ENCODE measurements at places on chromosomes 2 and 18. TPM values are rescaled to one million over a fixed set of nuclear protein-coding genes. Genes with fewer than 3 reads are reported as not detected.

The PLCD4 gene
- 0.56 TPM for total RNA-seq

GRCh38 chr2:56224316-56224715, 40.5 kb downstream of the CCDC85A start:
- no peak for DNase-seq

The SDC1 gene
- 1.2 TPM for total RNA-seq

DNA sequence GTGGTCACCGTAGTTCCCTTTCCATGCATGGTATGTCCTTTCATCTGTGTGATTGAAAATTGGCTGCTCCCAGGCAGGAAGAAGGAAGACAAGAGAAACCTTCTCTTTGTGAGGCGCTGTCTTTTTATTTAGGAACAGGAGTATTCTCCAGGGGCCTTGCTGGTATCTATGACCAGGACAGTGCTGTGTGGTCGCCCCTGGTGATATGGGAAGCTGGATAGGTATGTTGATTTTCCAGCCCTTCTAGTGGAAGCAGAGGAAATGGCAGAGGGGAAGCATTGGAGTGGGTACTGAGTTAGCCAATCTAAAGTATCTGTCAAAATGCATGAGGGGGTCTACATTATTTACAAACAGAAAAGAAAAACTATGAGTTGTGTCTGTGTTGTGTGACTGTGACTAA, 226.6 kb downstream of the MTX2 start:
- DNase-seq, result no peak

The SCYGR4 gene
- 0.84 TPM for total RNA-seq

DNA sequence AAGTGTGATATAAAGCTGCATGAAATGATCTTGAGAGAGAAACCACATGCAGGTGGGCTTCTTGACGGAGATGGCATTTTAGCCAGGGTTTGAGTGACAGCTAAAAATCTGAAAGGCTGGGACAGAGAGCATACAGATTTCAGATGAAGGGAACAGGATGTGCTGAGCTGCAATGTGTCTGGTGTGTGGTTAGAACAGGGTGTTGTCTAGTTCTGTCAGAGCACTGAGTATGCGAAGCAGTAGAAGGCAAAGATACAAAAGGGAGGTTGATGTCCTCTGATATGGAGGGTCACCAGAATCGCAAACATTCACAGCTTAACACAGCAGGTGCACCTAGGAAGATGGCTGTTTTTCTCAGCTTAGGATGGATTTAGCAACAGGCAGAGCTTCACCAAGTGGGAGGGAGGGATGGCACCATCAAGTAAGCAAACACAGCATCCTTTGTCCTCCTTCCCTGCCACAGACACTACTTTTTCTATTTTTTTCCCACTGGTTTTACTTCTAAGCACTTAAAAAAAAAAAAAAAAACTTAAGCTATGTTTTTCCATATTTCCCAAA, 182.5 kb downstream of the TMX3 start:
- no peak for DNase-seq

DNA sequence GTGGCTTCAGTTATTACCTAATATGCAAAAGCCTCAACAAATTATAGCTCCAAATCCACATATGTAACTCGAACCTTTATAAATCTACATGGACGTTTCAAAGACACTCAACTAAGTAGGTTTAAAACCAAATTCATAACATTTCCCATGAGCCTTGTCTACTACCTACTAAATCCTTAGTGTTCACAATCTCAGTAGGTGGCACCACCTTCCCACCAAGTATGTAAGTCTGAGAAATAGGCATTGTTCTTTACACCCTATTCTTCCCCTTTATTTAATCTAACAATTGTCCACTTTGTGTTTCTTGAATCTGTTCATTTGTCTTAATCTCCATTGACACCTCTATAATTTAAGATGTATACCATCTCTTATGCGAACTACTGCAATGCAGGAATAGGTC, 4.6 kb downstream of the PIGN start:
- DNase-seq, result no peak

DNA sequence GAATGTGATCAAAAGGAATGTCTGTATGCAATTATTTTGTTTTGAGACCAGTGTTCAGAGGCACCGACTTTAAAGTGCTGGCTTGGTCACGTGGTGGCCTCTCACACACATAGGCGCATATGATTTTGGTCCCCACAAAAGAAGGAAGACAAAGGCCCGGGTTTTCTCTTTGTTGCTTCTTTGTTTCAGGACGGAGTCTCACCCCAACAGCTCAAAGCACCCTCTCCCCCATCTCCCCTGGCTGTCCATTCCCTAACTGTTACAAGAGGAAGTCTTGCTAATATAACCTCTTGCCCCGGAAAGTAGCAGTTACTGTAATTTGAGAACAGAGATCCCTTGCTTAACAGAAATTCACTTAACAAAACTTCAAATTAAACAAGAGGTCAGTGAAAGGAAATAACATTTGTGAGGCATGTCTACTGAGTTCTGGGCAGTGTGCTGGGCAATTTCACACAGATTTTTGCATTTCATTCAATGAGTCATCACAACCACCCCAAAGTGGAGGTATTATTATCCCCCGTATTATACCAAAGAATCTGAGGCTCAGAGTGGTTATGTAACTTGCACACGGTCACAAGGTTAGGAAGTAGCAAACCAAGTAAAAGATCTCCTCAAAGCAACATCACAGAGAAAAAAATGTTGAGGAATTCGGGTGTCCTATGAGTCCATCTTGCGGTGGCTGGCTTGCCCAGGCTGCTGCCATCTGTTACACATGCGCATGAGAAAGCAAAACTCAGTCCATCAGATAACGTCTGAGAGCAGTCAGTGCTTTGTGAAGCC, 75.8 kb downstream of the SDC1 start:
- no peak for DNase-seq

GRCh38 chr18:67261931-67262552, 254.5 kb downstream of the DSEL start:
- no peak for DNase-seq

- DNase-seq, result no peak
These were observed 23.0 kb upstream of the ODC1 start for GRCh38 chr2:10471046-10471571.

GRCh38 chr18:58576638-58577251, 52.1 kb downstream of the ALPK2 start:
- no peak for DNase-seq

- DNase-seq, result no peak
These were observed 89.5 kb upstream of the RBMS1 start for GRCh38 chr2:160583146-160583535.

DNA sequence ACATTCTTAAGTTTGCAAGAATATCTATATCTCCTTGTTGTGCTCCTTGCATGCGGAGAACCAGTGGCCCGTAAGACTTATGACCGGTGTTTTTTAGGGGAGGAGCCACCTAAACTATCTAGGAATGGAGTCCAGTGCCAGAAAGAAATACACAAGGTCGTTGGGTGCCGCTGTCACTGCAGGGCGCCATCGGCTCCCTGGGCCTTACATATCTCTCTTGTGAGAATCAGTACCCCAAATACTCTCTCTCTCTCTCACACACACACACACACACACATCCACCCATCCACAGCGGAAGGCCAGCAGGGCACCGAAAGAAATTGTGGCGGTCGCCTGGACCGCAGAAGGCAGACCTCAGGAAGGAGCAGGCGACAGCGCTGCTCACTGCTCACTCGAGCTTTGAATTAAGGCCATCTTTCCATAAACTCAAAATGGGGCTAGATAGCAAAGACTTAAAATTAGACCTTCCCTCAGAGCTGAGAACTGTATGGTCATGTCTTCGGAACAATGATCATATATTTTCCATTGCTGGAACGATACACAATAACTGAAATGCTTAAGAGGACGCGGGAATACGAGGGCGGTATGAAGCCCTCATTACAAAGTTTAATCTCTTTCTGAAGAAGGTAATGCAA, 10.4 kb downstream of the NR4A2 start:
- no peak for DNase-seq

- DNase-seq, result no peak
These were observed 551.7 kb downstream of the SATB2 start for GRCh38 chr2:198905881-198906612.

GRCh38 chr2:79887747-79888374, 375.0 kb downstream of the CTNNA2 start:
- DNase-seq, result no peak

The EPAS1 gene
- 379 TPM for total RNA-seq

DNA sequence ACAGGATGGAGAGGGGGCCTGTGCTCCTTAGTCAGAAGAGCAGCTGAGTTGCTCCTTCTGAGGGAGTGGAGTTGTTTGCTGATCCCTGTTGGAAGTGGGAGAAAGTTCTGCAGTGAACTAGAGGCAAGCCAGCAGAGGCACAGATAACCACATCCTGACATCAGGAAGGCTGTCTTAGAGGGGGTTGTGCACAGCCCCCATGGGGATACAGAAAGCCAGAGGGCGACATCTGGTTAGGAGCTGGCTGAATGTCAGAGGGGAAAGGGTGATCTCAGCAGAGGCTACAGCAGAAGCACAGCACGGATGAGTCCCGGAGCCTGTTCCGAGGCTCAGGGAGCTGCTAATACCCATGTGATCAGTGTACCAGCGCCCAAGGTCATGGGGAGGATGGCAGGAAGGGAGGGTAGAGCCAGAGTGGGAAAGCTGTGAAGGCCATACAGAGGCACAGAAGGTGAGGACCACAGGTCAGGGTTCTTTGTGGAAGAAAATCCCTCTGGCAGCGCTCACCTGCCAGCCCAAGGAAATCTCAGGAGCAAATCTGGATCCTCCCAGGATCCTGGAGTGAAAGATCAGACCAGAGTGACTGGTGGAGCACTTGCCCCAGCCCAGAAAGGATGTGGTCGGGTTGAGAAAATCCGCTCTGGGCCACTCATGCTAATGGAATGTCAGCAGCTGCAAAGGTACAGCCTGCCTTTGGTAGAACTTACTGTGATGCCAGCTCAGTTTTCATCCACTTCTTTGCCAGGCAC, 111.8 kb downstream of the STPG4 start:
- no peak for DNase-seq

- no peak for DNase-seq
These were observed 319.8 kb downstream of the TDRD15 start for GRCh38 chr2:21443494-21444105.

The ATG16L1 gene
- 33.7 TPM for total RNA-seq

The ZC3H6 gene
- 5.9 TPM for total RNA-seq

The MERTK gene
- 63.0 TPM for total RNA-seq

DNA sequence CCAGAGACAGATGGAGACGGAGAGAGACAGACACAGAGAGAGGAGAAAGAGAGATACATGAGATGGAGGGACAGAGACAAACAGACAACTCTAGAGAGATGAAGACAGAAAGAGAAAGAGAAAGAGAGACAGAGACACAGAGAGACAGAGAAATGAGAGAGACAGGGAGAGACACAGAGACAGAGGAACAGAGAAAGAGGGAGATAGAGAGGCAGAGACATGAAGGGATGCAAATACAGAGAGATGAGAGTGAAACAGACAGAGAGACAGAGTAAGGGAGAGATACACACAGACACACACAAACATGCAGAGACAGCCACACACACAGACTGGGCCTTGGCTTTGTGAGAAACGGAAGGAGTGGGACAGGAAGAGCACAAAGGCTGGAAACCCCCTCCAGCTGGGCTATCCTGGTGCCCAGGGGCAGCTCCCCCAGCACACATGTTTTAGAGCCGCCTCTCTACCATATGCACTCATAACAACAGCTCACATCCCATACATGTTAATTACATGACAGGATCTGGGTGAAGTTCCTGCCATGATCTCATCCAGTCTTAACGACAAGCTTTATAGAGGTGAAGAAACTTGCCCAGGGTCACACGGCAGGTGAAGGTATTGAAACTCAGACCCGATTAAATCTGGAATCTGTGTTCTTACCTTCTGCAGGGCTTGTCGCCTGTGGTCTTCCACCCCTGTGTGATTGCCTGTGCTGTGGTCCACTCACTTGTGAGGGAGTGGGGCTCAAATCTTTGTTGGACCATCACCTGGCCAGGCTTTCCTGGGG, 32.4 kb downstream of the IL18R1 start:
- DNase-seq, result no peak

- no peak for DNase-seq
These were observed 61.4 kb downstream of the MTX2 start for GRCh38 chr2:176330612-176331011.

DNA sequence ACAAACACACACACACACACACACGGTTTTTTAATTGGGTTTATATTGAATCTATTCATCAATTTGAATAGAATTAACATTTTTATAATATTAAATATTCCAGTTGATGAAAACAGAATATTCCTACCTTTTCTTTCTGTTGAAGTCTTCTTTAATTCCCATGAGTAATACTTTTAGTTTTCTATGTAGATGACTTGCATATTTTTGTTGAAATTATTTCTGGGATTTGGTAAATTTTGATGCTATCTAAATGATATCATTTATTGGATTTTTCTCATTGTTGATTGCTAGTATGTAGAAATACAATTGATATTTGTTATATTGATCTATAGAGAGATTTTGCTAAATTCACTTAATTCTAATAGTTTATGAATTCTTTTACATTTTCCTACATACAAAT, 12.8 kb upstream of the TCF7L1 start:
- DNase-seq, result no peak

The TRAPPC12 gene
- 39.3 TPM for total RNA-seq

GRCh38 chr18:3454365-3455089, 4.6 kb downstream of the TGIF1 start:
- DNase-seq, result no peak

The ZNF516 gene
- total RNA-seq, result 18.2 TPM

DNA sequence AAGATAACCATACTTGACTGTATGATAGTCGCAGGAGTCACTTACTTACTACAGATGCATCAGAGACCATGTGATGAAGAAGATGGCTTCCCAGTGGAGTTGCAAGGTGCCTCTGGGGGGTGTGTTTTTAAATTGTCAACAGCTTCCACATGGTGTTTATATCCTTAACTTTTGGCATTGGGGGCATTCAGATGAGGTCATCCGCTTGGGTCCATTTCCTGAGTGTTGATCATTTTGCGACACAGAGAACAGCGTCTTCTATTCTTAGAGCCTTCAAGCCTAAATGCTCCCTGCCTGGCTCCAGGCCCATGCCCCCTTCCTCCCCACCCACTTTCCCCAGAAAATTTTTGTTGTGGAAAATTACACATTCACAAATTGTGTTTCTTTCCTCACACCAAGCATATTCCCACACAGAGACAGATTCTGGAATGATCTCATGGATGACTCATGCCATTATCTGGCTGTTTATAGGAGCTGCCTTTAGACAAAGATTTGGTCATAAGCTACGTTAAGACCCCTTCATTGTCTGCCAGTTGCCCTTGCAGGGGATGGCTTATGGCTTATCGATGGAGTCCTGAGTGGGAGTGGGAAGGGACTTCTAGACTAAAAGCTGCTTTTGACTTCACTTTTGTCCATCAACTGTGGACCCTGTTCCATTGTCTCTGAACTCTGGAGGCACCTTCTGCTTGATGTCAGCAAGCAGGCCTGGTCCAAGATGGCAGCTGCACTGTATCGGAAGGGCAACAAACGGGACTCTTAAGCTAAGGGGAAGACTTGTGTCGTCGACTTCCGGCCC, 91.8 kb downstream of the CABLES1 start:
- no peak for DNase-seq

The STARD6 gene
- not detected for total RNA-seq

The KLHL30 gene
- 0.36 TPM for total RNA-seq

GRCh38 chr2:98476192-98476868, 31.7 kb downstream of the INPP4A start:
- DNase-seq, result no peak
